ENCODE measurements at places on chromosomes 2 and 18. TPM values are rescaled to one million over a fixed set of nuclear protein-coding genes. Genes with fewer than 3 reads are reported as not detected.

PLEK gene
- 88.7 TPM for total RNA-seq

CAB39 gene
- 53.4 TPM for total RNA-seq

- no peak for DNase-seq
These were observed 269.4 kb upstream of the AGAP1 start for GRCh38 chr2:235224410-235224809.

GRCh38 chr2:150811259-150811855, 323.9 kb upstream of the RND3 start:
- DNase-seq = no peak

DHRS9 gene
- not detected for total RNA-seq

DUSP19 gene
- 4.0 TPM for total RNA-seq

GRCh38 chr2:167759531-167759930, 487.9 kb downstream of the STK39 start:
- no peak for DNase-seq

GRCh38 chr2:68377137-68377780, 12.2 kb downstream of the PLEK start:
- DNase-seq = no peak

Measured in OCI-LY7 (cell line).